GM20000 (cell line): ENCODE measurements at places on chromosomes 12 and 14.
A peak's percentile ranks its signal among the peaks of the same experiment; 100 is the strongest.

DNA sequence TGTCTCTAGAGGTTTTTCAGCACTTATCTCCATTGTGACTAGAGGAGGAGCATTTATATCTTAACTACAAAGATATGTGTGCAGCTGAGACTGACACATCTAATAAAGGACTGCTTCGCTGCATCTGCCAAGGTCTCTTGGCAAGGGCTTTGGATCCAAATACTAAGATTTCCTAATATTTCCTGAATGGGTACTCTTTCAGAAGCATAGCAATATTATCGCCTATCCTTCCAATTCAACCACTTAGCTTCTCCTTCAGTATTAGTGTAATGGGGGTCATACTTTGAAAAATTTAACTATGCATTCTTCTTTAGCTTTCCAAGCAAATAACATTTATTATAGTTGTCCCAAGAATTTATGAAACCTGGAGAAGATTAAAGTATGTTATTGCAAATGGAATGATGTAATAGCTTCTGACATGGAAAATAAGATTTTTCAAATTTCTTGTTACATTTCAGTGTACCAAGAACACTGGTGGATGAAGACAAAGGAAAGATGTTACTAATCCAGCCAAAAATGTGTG is 243.0 kb upstream of the PDE3A start:
- DNase-seq, result no peak

DNA sequence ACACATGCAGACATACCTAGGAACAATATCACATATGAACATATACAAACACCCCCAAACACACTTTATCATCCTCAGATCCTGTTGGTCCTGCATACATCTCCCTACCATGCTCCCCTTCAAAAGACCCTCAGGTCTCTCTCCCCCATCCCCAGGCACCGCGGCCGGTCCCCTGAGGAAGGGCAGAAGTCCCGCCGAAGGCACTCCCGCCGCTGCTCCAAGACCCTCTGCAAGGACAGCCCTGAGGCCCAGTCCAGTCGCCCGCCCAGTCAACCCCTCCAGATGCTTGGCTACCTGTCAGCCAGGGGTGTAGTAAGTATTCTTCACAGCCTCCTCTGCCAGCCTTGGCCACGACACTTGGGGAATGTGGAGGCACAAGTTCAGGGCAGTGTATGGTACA is 48.2 kb upstream of the HSPB8 start:
- DNase-seq, result no peak

DNA sequence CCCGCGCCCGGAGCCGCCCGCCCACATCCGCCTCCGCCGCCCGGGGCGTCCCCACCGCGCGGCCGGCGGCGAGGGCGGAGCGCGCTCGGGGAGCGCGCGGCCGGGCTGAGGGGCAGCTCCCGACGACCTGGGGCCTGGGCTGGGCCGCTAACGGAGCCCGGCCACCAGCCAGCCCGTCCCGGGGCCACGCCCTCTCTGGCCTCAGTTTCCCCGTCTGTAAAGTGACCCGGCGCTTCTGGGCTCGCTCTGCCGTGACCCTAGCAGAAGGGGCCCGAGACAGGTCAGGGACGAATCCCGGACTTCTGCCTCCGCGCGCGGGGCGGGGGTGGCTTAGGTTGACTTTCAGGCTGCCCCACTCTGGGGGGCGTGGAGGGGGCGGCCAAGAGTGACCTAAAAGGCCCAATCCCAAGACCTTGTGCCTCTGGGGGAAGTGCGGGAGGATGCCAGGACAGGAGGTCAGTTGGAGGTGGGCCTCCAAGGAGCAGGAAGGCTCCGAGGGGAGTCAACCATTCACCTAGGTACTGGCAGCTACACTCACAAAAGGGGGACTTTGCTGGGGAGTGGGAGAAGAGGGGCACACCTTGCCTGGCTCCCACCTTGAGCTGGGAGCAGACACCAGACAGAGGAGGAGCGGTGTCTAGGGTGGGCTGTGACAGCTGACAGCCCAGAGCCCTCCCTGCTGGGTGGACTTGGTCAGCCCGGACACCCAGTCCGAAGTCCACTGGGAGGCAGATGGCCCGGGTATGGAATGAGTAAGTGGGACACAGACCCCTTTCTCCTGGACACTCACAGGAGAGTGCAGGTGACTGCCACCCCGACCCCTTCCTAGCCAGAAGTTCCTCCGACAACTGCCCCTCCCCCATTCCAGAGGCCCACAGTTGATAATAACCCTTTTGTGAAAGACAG is 486 bp upstream of the AKT1 start:
- peak; percentile 97 for DNase-seq

- no peak for DNase-seq
Observed at GRCh38 chr14:91891721-91892220, 24.4 kb upstream of the TC2N start.

- no peak for DNase-seq
Observed at GRCh38 chr12:119075222-119075787, 94.0 kb downstream of the SRRM4 start.

DNA sequence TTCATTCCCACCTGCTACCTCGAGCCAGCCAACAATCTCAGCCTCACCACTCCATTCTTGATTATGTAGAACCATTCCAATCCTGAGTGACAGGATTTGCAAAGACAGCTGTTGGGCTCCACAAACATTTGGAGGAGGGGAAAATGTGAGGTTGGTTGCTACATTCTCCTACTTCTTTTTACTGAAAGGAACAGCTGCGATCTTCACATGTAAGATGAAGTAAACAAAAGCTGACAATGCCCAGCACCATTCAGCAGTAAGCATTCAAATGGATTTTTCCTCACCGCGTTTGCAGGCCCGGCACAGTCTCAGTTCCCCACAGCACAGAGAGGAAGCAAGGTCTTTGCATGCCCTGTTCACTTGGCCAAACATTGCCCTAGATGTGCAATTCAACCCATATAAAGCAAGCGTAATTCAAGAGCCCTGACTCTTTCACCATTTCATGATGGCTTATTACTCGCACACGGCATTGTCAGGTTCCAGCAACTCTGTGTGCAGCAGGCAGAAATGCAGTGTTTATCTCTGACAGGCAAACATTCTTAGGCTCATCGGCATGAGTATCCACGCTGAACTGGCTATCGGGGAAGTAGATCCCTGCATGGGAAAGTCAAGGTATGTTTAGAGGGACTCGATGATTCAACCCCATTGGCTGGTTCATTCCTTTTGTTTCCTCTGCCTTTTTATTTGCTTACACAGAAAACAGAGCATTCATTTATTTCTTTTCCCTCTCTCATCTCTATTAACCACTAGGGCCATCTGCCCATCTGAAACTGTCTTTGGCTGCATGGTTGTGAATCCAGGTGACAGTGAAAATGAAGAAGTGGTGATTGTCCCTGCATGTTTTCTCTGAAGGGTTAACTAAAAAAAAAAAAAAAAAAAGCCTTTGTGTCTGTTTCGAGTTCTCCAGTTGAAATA is 236.1 kb upstream of the PLEKHG7 start:
- no peak for DNase-seq

DNA sequence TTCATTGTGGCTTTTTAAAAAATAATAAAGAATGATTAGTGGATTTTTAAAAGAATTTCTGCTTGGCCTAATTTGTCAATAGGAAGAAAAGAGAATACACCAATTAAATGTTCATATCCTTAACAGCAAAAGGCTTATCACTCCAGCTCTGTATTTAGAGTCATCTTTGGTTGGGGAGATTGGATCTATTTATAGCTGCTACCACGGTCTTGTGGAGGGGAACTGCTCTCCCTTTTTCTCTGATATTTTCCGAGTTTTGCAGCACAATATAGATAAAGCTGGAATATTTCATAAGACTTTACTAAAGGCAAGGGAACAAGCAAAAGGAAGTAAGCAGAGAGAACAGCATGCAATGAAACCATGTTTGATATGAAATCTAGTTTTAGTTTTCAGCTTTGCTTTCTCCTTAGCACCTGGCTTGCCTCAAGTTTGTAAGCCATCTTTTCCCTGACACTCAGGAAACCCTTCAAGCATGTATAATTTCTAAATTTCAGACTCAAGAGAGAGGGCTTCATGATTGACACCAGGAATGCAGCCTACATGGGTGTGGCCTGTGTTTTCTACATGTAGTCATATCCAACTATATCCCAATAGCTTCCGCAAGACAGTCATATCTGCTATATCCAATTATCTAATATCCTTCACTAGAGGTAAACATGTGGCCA is 35.2 kb downstream of the BRMS1L start:
- no peak for DNase-seq

- DNase-seq, result no peak
Observed at GRCh38 chr14:104138718-104139459, 502 bp downstream of the KIF26A start.

GRCh38 chr12:31951939-31952338 is 7.3 kb upstream of the RESF1 start:
- DNase-seq, result no peak

GRCh38 chr12:5577211-5577612 is 145.3 kb downstream of the NTF3 start:
- DNase-seq, result no peak

- DNase-seq, result no peak
Observed at GRCh38 chr14:39991041-39991440, 558.8 kb upstream of the FBXO33 start.

- DNase-seq, result no peak
Observed at GRCh38 chr12:49671031-49671765, 36.0 kb downstream of the FMNL3 start.

GRCh38 chr14:84024231-84024820 is 1505.6 kb upstream of the FLRT2 start:
- no peak for DNase-seq

DNA sequence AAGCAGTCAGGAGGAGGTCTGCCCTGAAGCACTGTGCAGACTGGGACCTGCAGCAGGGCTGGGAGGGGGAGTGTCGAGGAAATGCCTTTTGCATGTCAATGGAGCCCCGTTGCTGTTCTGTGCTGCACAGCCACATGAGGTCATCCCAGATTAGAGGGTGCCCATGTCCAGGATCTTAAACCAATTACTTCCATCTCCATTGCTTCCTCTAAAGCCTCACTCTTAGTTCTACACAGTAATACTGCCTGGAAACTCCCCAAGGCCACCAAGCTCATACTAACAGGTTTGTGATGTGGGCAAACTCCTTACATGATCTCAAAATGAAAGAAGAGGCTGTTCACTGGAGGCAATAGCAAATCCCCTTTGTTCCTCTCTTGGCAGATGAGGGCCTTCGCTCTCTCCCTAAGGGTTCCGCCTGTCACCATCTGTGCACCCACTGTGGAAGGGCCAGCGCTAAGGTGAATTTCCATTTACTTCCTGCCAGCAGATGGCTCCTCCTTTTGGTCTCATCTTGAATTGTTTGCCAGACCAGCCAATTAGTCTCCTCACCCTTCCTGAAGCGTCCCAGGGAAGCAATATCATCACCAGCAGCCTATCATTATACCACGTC is 35.4 kb upstream of the LTA4H start:
- peak; percentile 29 for DNase-seq

- DNase-seq, result no peak
Observed at GRCh38 chr14:68089146-68089731, 269.7 kb downstream of the RAD51B start.

- DNase-seq, result no peak
Observed at GRCh38 chr12:109994401-109995175, 1.6 kb downstream of the GIT2 start.

GRCh38 chr14:81206115-81206514 is 14.6 kb downstream of the GTF2A1 start:
- DNase-seq, result no peak

DNA sequence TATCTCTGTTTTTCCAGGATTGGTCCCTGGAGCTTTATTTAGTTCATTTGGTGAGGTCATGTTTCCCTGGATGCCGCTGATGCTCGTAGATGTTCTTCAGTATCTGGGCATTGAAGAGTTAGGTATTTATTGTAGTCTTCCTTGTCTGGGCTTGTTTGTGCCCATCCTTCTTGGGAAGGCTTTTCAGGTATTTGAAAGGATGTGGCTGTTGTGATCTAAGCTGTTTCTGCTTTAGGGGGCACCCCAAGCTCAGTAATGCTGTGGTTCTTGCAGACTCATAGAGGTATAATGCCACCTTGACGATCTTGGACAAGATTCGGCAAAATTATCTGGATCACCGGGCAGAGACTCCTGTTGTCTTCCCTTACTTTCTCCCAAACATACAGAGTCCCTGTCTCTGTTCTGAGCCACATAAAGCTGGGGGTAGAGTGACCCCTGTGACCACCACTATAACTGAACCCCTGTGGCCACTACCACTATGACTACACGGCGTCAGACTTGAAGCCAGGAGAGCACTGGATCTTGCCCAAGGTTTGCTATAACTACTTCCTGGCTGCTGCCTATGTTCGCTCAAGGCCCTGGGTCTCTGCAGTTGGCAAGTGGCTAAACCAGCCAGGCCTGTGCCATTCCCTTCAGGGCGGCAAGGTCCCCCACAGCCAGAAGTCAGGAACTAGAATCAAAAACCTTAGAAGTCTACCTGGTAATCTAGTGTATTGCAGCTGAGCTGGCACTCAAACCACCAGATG is 40.9 kb downstream of the FGD4 start:
- no peak for DNase-seq

GRCh38 chr14:80356413-80356812 is 145.1 kb upstream of the DIO2 start:
- no peak for DNase-seq

GRCh38 chr14:103418481-103418818 is 33.2 kb downstream of the MARK3 start:
- DNase-seq, result no peak

DNA sequence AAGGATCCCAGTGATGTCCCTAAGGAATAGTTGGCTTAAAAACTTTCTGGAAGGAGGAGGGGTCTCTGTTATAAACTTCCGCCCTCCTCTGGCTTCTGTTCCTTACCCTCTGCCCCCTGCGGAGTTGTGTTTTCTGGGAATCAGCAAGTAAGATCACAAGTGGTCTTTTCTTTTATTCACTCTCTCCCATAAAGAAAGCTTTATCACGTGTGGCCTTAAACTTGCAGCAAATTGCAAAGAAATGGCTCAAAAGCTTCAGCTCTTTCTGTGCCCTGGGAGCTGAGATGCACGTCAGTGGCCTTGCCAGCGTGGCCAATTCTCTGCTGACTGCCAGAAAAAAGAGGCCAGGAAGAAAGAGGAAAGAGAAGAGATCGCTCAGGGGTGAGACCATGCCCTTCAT is at the start of gene SLCO1C1:
Gene SLCO1C1 (plus strand): TSS at position 101 of the 400 bp plus-strand sequence. CDS start 4,245 bp downstream, outside the sequence.
- no peak for DNase-seq

GRCh38 chr14:55336162-55336561 is 64.9 kb downstream of the FBXO34 start:
- DNase-seq, result no peak

GRCh38 chr14:21219120-21219519 is 50.1 kb downstream of the HNRNPC start:
- no peak for DNase-seq

DNA sequence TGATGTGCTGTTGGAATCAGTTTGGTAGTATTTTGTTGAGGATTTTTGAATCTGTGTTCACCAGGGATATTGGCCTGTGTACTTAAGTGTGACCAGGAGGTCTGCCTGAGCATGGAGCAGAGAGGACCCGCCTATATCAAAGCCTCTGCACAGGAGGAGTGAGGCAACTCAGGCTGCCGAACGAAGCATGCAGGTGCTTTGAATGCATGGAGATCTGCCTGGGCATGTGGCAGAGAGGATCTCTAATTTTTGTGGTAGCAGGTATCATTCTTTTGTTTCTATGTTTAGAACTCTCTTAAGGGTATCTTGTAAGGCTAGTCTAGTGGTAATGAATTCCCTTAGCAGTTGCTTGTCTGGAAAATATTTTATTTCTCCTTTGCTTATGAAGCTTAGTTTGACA is 26.9 kb downstream of the RAB3IP start:
- no peak for DNase-seq

- no peak for DNase-seq
Observed at GRCh38 chr12:116837097-116837496, 44.1 kb downstream of the HRK start.
